A549 treated with AZD2906 at 1 μM for 4 hours (cell line): ENCODE measurements at places on chromosomes 3 and 15. TPM values are rescaled to one million over a fixed set of nuclear protein-coding genes. Genes with fewer than 3 reads are reported as not detected.

Gene ATP13A5
- total RNA-seq = not detected in 5 replicates

Gene ITIH1
- total RNA-seq = not detected in 5 replicates

Gene SLC15A2
- 0.12 to 0.17 TPM (median 0.13 TPM) in 5 replicates for total RNA-seq

Gene MBNL1
- total RNA-seq = 55.0 to 95.6 TPM (median 70.7 TPM) in 5 replicates

Gene VPS13C
- total RNA-seq = 9.6 to 13.2 TPM (median 11.3 TPM) in 5 replicates

Gene GOLGA8J
- 0.09 to 0.15 TPM in 2 of 5 replicates, not detected in the others for total RNA-seq

Gene FSTL1
- 41.7 to 65.9 TPM (median 62.0 TPM) in 5 replicates for total RNA-seq

Gene SMCO1
- 0.03 TPM in 1 of 5 replicates, not detected in the others for total RNA-seq

Gene TXNRD3
- 6.6 to 7.4 TPM (median 7.0 TPM) in 5 replicates for total RNA-seq

Gene LDHAL6B
- not detected in 5 replicates for total RNA-seq

Gene LIPC
- total RNA-seq = 0.03 to 0.31 TPM (median 0.14 TPM) in 4 of 5 replicates, not detected in the other

Gene BMF
- total RNA-seq = 1.4 to 2.4 TPM (median 1.8 TPM) in 5 replicates

Gene EXD1
- total RNA-seq = 0.14 to 0.17 TPM (median 0.14 TPM) in 3 of 5 replicates, not detected in the others

Gene SLC28A1
- not detected in 5 replicates for total RNA-seq
